ENCODE measurements at places on chromosomes 11 and 22.

- no peak for DNase-seq
These were observed 55.5 kb upstream of the SLC5A12 start for GRCh38 chr11:26777372-26777808.

- no peak for DNase-seq
These were observed 26.8 kb downstream of the TPCN2 start for GRCh38 chr11:69075421-69076128.

- DNase-seq = no peak
These were observed 1110.9 kb upstream of the CNTN5 start for GRCh38 chr11:97909614-97910399.

DNA sequence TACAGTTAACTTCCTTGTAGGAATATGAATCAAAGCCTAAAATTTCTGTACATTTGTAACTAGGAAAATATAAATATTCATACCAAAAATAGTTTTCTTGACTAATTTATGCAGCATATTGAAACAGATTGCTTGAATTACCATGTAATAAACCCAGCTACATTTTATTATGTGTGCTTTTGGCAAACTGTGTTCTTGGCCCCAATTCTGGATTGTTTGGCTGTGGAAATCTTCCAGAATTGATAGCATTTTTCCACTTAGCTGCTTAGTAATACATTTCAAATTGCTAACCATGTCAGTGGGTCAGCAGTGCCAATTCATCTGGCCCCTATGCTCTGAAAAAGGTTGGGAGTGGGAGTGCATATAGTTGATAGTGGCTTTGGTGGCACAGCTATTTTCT is 32.3 kb downstream of the PDHX start:
- DNase-seq = no peak

GRCh38 chr11:35079611-35080010 is 59.4 kb upstream of the CD44 start:
- DNase-seq = no peak

DNA sequence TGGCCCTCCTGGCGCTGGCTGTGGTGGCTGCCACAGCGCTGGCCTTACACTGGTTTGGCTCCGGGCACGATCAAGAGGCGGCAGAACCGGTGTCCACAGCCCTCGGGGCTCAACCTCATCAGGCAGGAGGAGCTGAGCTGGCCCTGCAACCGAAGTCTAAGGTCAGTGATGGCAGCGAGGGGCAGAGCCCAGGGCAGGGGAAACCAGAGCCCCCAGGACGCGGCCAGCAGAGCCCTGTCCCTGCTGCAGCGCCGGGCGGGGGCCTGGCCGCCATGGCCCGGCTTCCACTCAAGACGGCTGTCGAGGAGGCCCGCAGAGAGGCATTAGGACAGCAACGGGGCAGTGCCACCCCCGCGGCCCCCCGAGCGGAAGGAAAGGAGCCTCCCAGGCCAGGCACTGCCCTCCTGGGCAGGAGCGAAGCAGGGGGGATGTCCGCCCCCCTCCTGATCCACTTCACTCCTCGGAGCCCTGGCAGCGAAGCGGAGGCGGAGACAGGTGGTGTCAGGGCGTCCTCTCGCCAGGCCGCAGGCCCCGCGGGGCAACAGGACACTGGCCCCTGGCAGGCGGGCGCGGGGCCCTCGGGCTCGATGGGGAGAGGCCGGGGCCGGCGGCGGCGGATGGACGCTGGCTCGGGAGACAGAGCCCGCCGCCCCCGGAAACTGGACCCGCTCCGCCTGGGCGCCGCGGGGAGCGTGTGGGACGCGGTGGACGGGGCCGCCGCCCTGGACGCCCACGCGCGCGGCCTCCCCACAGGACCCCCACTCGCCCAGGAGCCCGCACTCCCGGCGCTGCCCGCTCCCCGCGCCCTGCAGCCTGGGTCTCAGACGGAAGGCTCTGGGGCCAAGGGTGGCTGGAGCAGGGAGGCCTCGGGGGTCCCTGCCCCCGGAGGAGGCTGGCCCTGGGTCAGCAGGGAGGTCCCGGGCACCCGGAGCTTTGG is 895 bp downstream of the KLHDC7B start:
- DNase-seq = peak; percentile 47

- no peak for DNase-seq
These were observed 194.2 kb downstream of the TBC1D22A start for GRCh38 chr22:46956498-46957215.

DNA sequence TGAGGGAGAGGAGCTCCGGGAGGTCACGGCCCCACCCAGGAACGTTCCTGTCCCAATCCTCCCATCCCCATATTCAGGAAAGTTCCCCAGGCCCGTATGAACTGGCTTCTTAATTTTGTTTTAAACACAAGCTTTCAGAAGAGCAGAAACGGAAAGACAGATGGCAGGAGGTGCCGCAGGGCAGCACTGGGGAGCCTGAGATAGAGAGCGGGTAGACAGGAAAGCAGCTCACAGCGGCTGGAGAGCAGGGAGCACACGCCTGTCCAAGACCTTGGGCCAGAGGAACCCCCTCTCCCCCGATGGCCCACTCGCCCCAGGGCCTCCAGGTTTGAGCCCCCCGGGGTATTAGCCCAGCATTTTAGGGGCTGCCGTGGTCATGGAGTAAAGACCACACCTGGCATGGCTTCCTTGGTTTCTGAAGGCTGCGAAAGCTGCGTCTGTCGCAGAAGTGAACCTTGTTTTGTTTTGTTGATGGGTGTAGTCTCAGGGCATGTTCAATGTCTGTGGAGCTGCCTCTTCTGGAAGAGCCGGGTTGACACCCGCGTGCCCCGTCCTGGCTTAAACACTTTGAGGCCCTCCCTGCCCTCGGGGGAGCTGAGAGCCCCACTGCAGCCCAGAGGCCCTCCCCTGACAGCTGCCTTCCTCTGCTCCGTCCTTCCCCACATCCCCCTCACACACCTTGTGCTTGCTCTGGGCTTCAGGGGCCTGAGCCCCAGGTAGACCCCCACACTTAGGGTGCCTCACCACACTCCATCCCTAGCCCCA is 17.9 kb upstream of the KCNQ1OT1 start:
- DNase-seq = no peak

All from D341Med (cell line).